ENCODE measurements at places on chromosomes 16 and 17. TPM values are rescaled to one million over a fixed set of nuclear protein-coding genes. Genes with fewer than 3 reads are reported as not detected.

The MYO15A gene
- 0.23 TPM for total RNA-seq

The TRPV2 gene
- total RNA-seq, result 13.9 TPM

GRCh38 chr16:67571981-67572431 is 9.7 kb downstream of the CTCF start:
- no peak for DNase-seq
- no peak overlapping the region for H3K27ac ChIP-seq
- peaks cover 5% of the 10 kb centered on the region for H3K4me1 ChIP-seq
- H3K27me3 ChIP-seq, result no peaks in the 10 kb centered on the region
- peaks cover 39% of the 10 kb centered on the region for H3K36me3 ChIP-seq

- peaks cover 14% of the 10 kb centered on the region for H3K4me1 ChIP-seq
- H3K4me3 ChIP-seq, result no peak overlapping the region
- H3K36me3 ChIP-seq, result no peaks in the 10 kb centered on the region
- DNase-seq, result no peak
- no peaks in the 10 kb centered on the region for H3K27me3 ChIP-seq
These were observed 44.9 kb upstream of the PABPN1L start for GRCh38 chr16:88911136-88911945.

DNA sequence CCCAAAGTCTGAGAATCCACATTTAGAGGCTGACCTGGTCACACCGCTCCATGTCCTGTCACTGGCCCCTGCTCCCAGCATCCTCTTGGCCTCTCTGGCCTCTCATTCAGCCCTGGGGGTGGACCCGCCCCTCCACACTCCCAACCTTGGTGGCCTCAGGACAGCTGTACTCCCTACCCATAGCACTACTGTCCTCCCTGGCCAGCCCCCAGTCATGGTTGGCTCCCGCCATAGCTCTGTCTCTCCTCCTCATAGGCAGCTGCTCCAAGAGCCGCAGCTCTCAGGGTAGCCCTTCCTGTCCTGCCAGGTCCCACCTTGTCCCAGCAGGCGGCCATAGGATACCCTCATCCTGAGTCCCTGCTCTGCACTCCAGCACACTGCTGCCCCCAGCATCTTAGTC is 38.0 kb upstream of the PHB1 start:
- no peak for DNase-seq
- no peak overlapping the region for H3K4me3 ChIP-seq
- H3K27ac ChIP-seq, result no peak overlapping the region

DNA sequence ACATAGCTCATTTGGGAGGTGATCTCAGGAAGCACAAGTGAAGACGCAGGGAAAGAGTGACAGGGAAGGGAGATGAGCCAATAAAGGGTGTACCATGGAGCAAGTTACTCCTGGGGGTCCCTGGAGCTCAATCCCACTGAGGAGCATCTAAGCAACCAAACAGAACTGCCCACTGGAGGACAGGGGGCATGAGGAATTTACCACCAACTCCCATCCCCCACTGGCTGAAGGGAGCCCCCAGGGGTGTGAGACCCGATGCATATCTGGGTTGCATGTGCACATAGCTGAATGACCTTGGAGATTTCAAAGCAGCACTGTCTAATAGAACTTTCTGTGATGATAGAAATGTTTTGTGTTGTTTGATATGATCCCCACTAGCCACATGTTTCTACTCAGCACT is 29.6 kb downstream of the C16orf82 start:
- peak; percentile 28 for DNase-seq
- no peaks in the 10 kb centered on the region for H3K36me3 ChIP-seq
- H3K27ac ChIP-seq, result no peak overlapping the region
- H3K4me1 ChIP-seq, result no peaks in the 10 kb centered on the region
- H3K27me3 ChIP-seq, result no peaks in the 10 kb centered on the region
- H3K4me3 ChIP-seq, result no peak overlapping the region

DNA sequence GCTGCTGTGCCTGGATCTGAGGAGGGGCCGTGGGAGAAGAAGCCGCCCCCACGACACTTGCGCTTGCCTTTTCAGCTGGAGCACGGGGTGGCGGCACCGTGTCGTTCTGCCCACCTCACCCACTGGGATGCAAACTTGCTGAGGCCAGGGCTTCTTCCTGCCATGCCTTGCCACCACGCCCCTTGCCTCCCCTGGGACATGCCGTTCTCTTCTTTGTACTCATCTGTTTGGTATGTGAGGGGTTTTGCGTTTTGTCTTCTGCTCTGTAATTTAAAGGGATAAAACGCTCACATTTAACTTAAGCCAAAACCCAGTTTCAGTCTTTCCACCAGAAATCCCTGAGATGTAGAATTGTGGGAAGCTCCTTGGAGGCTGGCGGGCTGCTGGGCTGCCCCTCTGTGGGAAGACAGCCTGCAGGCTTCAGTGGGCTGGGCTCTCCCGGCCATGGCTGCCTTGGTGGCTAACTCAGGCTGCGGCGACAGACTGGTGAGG is 180.2 kb downstream of the RPTOR start:
- H3K27me3 ChIP-seq, result no peaks in the 10 kb centered on the region
- H3K4me1 ChIP-seq, result peaks cover 19% of the 10 kb centered on the region
- no peak for DNase-seq
- no peak overlapping the region for H3K4me3 ChIP-seq
- H3K27ac ChIP-seq, result no peak overlapping the region

DNA sequence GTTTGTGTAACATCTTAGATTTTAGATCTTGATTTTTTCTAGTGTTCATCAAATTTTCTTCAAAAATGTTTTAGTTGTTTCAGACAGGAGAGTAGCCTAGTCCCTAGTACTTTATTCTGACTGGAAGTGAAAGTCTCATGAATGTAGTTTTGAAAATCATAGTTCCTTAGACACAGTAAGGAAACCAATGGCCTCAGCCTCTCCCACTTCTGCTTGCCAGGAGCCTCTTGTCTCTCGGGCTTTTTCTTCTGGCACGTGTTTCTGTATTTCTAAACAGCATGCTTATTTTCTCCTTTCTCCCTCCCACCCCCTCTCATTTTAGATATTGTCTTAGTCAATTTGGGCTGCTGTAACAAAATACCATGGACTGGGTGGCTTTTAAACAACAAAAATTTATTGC is 9.8 kb downstream of the SLFN5 start:
- H3K27me3 ChIP-seq, result no peaks in the 10 kb centered on the region
- H3K4me3 ChIP-seq, result no peak overlapping the region
- no peaks in the 10 kb centered on the region for H3K36me3 ChIP-seq
- peaks cover 43% of the 10 kb centered on the region for H3K4me1 ChIP-seq
- no peak for DNase-seq

- H3K4me3 ChIP-seq, result no peak overlapping the region
- H3K4me1 ChIP-seq, result peaks cover 62% of the 10 kb centered on the region
- no peaks in the 10 kb centered on the region for H3K27me3 ChIP-seq
- peak overlapping the region; percentile 76 for H3K27ac ChIP-seq
These were observed 21.1 kb downstream of the ARHGAP23 start for GRCh38 chr17:38449364-38449763.

All from suprapubic skin (tissue), 4 donors.